ENCODE measurements at places on chromosomes 6 and 20. TPM values are rescaled to one million over a fixed set of nuclear protein-coding genes. Genes with fewer than 3 reads are reported as not detected.

IL20RA gene
- 0.26 TPM for total RNA-seq

TMEM14A gene
- 25.7 TPM for total RNA-seq

KIAA1755 gene
- 18.0 TPM for total RNA-seq

CST1 gene
- total RNA-seq: 171 TPM

TUBB2B gene
- 2.3 TPM for total RNA-seq

POM121L2 gene
- not detected for total RNA-seq

DOK5 gene
- 2.1 TPM for total RNA-seq

PTCRA gene
- not detected for total RNA-seq

PNRC1 gene
- 60.4 TPM for total RNA-seq

HFE gene
- 9.2 TPM for total RNA-seq

LINC00237 gene
- not detected for total RNA-seq

NQO2 gene
- total RNA-seq: 27.6 TPM

UCKL1 gene
- 18.7 TPM for total RNA-seq

SLC12A5 gene
- not detected for total RNA-seq

TRIM38 gene
- total RNA-seq: 7.5 TPM

HLA-DQA1 gene
- not detected for total RNA-seq

C6orf163 gene
- 0.13 TPM for total RNA-seq

LCA5 gene
- 7.5 TPM for total RNA-seq

SLC16A10 gene
- not detected for total RNA-seq

TCF15 gene
- not detected for total RNA-seq

C6orf58 gene
- not detected for total RNA-seq

CCN5 gene
- 5.0 TPM for total RNA-seq

GATA5 gene
- not detected for total RNA-seq

PLA2G7 gene
- total RNA-seq: 0.13 TPM

BHLHE23 gene
- total RNA-seq: not detected

DHX16 gene
- total RNA-seq: 25.2 TPM

SLC2A10 gene
- 43.3 TPM for total RNA-seq

EFCAB8 gene
- under 0.01 TPM for total RNA-seq

RAET1L gene
- total RNA-seq: not detected

ATP6V1G2 gene
- total RNA-seq: 5.9 TPM

ARMH2 gene
- total RNA-seq: not detected

LY6G6C gene
- not detected for total RNA-seq

ADTRP gene
- 0.26 TPM for total RNA-seq

NEU1 gene
- total RNA-seq: 47.8 TPM
